Activated T-helper 9 cell treated with anti-CD3 and anti-CD28 coated beads, Interleukin-2, amount 50 U/mL, for 16 hours (primary cell): ENCODE measurements at places on chromosomes 16 and 17.

- DNase-seq = peak; percentile 31
Measured at GRCh38 chr17:7885367-7886226, 3.0 kb upstream of the CHD3 start.

- no peak for DNase-seq
Measured at GRCh38 chr16:66495440-66495839, 54.5 kb downstream of the TK2 start.

DNA sequence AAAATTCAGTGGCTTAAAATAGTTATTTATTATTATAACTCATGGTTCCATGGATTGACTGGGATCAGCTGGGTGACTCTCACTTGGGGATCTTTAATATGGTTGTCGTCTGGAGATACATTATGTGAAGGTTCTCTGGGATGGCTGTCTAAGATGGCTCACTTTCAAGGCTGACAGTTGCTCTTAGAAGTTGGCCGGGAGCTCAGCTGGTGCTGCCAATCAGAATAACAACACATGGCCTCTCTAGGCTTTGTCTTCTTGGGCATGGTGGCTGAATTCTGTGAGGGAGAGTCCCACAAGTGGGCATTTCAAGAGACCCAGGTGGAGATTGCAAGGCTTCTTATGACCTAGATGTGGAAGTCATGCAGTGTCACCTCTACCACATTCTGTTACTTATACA, 269.7 kb downstream of the CA10 start:
- DNase-seq = no peak

- no peak for DNase-seq
Measured at GRCh38 chr16:52611817-52612673, 65.1 kb upstream of the TOX3 start.

DNA sequence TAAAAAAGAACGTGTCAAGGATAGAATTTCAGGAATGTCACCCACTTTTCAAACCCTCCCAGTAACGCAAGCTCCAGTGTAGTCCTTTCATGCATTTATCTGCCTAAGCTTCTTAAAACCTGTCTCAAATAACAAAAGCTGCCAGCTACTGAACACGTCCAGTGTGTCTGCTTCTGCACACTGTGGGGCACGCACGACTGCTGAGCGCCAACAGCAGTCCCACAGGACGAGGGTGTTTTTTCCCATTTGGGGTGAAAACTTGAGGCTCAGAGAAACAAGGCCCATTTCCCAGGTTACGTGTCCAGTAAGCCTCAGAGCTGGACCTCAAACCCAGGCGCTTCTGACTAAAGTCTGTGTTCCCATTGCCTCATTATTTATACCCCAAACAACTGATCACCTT, 17.2 kb downstream of the NTAN1 start:
- DNase-seq = no peak

GRCh38 chr17:45114117-45114932, 18.0 kb downstream of the PLCD3 start:
- DNase-seq = no peak

GRCh38 chr16:50059111-50059510, 6.7 kb upstream of the HEATR3 start:
- no peak for DNase-seq
